ENCODE measurements at places on chromosomes 6 and 20.

DNA sequence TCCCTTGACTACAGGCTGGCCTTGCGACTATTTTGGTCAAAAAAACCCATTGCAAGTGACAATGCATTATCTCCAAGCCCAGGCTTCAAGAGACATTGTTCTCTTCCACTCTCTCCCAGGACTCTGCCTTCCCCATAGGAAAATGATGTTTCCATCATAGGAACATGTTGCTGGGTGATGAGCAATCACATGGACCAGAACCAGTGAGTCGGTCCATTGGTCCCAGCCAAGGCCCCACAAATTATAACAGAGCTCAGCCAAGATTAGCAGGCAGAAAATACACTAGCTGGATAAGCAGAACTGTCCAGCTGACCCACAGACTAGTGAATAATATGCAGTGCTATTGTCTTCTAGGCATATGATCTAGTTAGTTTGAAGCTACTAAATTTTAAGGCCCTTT lies 27.4 kb downstream of the TENT5A start:
- no peak for DNase-seq

- DNase-seq, result no peak
Observed at GRCh38 chr6:13513626-13514502, 26.5 kb upstream of the GFOD1 start.

DNA sequence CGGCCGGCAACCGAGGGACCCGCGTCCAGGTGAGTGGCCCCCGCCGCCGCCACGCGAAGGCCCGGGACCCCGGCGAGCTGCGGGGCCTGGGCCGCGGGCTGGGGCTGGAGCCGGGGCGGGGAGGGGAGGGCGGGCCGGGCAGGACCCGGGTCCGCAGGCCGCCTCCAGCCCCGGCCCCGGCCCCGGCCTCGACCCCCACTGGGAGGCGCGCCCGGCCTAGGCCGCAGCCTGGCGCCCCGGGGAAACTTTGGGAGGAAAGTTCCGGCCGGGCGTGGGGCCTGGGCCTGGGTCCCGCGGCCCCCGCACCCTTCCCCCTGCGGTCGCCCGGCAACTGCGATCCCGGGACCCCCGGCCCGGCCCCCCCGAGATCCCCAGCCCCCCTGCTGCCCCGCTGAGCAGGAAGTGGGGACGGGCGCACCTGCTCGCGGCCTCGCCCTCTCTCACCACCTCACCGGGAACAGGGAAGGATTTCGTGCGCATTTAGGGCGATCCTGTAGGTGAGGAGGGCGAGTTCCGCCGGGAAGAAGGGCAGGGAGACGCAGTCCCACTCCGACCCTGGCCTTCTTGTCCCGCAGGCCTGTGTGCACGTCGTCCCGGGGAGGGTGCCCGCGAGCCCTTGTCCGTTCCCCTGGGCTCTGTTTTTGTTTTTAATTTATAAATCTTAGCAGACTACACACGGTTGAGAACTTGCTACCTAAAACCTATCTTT lies 402 bp downstream of the OSBPL2 start:
- DNase-seq, result no peak

GRCh38 chr20:53597030-53597482 lies 3.4 kb upstream of the ZNF217 start:
- DNase-seq, result no peak

GRCh38 chr6:45658958-45659357 lies 281.2 kb upstream of the SUPT3H start:
- no peak for DNase-seq

DNA sequence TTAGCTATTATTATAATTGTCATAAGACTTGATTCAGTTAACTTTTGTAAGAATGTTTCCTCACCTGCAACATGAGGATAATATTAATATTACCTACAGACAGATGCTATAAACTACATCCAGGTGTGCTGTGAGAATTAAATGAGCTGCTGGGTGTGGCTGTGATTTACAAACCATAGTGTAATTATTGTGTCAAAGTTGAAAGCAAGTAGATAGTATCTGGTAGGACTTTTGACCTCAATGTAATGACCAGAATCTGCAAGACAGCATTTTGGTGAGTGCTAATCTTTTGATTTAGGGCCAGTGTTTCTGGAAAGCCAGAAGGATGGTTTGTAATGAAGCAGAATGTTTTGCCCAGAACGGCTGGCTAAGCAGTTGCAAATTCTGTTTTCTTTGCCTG lies 162.5 kb downstream of the TRMT11 start:
- no peak for DNase-seq

DNA sequence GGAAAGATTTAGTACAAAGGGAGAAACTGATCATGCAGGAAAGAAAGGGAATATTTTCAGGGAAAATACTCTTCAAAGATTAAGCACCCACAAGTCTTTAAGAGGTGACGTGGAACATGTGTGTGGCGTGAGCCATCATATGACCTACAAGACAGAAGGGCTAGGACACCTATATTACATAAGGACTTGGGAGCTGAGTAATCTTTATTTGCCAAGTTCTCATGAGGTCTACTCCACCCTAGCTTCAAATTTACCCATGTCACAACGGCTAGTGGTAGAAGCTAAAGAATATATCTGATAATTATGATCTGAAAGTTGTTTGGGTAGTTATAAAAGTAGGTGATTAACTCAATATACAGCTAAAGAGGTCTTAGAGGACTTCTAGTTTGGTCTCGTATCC lies 167.8 kb downstream of the GJA10 start:
- no peak for DNase-seq

DNA sequence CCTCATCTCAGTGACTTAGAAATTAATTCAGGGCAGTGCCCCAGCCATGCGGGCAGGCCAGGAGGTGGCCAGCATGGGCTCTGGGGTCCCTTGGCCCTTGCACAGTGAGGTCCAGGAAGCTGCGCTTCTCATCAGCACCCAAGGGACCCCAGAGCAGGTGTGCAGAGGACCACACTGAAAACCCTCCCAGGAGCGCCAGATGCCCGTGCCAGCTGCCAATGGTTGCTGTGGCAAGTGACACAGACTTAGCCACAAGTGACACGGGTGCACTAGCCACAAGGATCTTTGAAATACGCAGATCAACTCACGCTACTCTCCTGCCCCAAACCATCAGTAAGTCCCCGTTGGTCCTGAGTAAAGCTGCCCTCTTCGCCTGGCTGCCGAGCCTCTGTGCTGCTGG lies 88.1 kb downstream of the ERMARD start:
- DNase-seq, result no peak

DNA sequence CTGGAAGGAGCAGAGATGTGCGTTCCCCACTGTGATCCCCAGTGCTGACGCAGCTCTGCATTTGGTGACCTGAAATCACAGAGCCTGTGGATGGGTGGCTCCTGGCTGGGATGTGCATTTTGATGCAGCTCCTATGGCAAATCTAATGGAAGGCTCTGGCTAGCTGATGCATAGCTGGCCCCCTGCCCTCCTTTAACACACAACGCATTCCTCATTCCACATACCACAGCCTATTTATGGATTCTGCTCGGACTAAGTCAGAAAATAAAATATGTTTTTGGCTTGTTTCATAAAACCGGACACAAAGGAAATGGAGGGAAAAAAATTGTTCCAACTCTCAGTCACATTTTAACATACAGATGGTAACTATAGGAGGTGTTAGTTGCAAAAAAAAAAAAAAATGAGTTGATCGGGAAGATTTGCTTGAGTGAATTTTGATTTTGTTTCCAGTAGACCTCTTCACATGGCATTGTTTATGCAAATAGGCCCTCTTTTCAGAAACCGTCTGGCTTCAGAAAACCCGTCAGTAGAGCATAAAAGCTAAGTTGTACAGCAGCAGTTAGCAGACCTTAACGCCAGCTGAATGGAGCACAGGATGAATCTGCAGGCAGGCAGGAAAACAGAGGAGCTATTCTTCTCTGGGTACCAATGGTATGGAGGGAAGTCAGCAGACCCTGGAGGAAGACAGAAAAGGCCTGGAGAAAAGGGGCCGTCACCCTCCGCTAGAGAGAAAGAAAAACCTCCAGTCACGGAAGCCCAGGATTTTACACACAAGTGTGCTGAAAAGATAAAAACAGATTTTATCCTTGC lies 215.4 kb downstream of the HDGFL1 start:
- peak; percentile 49 for DNase-seq

GRCh38 chr6:14930366-14930989 lies 315.4 kb upstream of the JARID2 start:
- no peak for DNase-seq

- no peak for DNase-seq
Observed at GRCh38 chr6:54697424-54697823, 149.1 kb upstream of the FAM83B start.

DNA sequence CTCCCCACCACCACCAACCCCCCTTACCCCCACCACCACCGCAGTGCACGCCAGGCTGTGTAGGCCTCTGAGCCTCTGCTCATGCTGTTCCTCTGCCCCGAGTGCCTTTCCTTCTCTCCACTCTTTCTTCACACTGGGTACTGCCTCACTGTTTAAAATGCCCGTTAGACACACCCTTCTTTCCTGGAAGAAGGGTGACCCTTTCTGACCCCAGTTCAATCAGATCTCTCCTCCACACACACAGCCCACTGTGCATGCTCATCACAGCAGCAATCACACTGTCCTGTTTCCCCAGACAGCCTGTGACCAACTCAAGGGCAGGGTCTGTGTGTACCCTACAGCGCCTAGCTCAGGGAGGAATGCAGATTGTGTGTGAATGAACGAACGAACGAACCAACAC lies 10.0 kb downstream of the TMEM74B start:
- DNase-seq, result no peak

DNA sequence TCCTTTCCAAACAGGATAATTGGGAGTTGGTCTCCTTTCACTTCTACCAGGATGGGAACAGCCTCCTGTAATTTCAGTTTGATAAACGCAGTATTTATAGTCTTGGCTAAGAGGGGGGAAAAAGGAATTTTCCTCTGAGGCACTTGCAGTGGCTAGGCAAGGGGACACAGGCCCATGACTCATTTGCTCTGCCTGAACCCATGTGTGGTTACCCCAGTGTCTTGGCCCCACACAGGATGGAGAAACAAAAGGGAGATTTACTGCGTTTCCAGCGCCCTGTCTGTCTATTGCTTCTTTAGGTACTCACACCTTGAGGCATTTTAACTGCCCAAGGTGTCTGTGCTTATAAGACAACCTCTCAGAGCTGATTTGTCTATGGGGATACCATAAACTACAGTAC lies 74.8 kb upstream of the NEDD9 start:
- DNase-seq, result no peak

DNA sequence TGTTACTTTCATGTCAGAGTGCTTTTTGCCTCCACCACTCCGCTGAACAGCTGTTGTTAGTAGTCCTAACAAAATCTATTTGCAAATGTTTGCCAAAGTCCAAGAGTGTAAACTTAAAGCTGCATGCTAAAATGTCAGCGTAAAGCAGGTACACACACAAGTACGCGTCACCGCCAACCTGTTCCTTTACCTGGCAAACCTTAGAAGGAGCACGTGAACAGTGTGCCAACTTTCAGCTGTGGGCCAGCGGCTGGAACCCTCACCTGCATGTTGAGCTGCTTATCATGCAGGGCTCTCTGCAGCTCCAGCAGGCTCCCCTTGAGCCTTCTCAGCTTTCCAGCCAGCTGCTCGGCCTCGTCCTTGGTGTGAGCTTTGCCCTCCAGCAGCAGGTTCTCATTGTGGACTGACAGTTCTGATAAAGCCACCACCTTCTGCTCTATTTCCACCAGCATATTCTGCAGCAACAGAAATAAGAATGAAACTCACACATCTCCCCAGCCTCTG lies 359.3 kb downstream of the SYNE1 start:
- DNase-seq, result no peak

DNA sequence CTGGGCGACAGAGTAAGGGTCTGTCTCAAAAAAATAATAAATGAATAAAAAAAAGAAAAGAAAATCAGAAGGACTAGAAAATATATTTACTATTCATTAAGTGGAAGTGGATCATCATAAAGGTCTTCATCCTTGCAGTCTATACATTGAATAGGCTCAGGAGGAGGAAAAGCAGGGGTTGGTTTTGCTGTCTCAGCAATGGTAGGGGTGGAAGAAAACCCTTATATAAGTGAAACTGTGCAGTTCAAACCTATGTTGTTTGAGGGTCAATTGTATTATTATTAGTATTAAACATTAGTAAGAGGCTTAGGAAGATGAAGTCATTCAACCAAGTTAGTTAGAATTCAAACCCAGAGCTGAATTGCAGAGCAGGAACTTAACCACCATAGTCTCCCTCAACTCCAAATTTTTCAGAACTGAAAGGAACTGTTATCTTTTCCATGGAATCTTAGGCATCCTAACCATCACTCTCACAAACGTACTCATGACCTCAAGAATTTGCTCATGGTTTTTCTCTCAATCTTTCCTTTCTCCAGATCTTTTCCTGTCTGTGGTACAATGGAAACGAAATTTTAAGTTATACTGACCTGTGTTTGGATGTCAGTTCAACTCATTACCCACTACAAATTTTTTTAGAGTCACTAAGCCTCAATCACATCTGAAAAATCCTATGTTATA lies 7.7 kb upstream of the SMIM13 start:
- no peak for DNase-seq

DNA sequence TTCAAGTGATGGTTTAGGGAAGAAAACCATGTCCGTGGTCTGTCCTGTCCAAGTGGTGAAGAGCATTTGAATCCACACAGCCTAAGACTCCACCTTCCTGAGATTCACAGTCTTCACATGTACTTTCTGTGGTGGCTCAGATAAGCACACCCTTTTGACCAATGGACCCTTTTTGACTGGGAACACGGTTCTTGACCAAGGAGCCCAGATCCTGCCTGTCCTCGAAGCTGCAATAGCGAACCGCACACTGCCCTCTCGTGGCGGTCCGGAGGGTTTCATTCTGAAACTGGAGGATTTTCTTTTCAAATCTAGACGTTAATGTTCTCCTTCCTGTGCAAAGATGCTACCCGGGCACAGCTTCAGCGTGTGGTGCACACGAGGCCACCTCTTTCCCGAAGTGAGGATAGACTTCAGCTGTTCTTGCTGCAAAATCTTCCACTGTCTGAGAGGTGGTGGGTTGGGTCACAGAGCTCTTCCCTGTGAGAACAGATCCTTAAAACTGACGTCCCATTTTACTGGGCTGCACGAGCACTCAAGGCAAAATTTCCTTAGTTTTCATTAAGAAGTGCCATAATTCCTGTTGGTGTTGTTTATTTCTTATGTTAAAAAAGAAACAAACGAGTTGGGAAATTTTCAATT lies 90.5 kb downstream of the SYNJ2 start:
- no peak for DNase-seq

- DNase-seq, result no peak
Observed at GRCh38 chr6:21164768-21165326, 428.7 kb upstream of the SOX4 start.

DNA sequence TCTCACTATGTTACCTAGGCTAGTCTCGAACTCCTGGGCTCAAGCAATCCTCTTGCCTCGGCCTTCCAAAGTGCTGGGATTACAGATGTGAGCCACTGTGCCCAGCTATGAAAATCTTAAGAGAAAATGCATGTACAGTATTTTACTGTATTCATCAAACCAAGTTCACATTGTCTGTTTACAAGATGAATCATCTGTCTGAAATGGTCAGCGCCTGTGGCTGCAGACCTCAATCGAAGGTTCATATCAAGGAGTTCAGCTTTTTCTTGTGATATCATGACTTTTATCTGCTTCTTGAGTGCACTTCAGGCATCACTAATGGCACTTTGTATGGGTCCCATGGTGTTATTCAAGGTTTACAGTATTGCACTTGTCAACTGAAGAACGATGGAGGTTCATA lies 155.1 kb downstream of the SLC16A10 start:
- DNase-seq, result no peak

- no peak for DNase-seq
Observed at GRCh38 chr6:52331793-52332457, 30.0 kb upstream of the PAQR8 start.

GRCh38 chr6:27545271-27546046 lies 72.6 kb upstream of the ZNF184 start:
- no peak for DNase-seq

GRCh38 chr6:21586740-21587178 lies 6.8 kb upstream of the SOX4 start:
- no peak for DNase-seq
